ENCODE measurements at places on chromosomes 4 and X. TPM values are rescaled to one million over a fixed set of nuclear protein-coding genes. Genes with fewer than 3 reads are reported as not detected.

The UGT2B15 gene
- total RNA-seq = not detected

The UGDH gene
- 110 TPM for total RNA-seq

The VCX gene
- not detected for total RNA-seq

The S100G gene
- total RNA-seq = not detected

The FAM47E gene
- total RNA-seq = under 0.01 TPM

The PAGE2B gene
- not detected for total RNA-seq

The C4orf51 gene
- 0.07 TPM for total RNA-seq

The IL13RA2 gene
- 0.32 TPM for total RNA-seq

The TMPRSS11F gene
- total RNA-seq = not detected

The TGIF2LX gene
- total RNA-seq = not detected

The POU3F4 gene
- total RNA-seq = not detected

- DNase-seq = no peak
Measured at GRCh38 chr4:138898282-138898681, 117.3 kb upstream of the NOCT start.

GRCh38 chr4:2671267-2671895 lies 84.8 kb downstream of the TNIP2 start:
- no peak for DNase-seq

GRCh38 chr4:157040405-157040804 lies 35.5 kb upstream of the GLRB start:
- no peak for DNase-seq

GRCh38 chr4:56129431-56129861 lies 180.7 kb downstream of the CEP135 start:
- DNase-seq = no peak

- DNase-seq = no peak
Measured at GRCh38 chr4:117692538-117692937, 341.7 kb upstream of the NDST3 start.

DNA sequence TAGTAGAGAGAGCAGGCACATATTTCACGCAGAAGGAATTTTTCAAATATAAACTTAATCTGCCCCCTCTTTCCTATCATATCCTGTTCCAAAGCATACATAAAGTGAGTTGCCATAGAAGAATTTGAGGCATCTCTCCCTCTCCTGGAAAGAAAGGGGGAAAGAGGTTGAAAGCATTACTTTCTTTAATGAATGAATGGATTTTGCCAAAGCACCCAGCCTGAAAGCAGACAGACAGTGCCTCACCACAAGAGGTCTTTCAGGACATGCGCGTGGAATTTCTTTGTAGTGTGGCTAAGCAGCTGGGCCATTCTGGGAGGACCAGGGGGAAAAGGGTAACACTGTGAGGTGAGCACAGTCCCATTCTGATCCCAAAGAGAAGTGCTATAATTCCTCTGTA lies 651.4 kb downstream of the IQCM start:
- no peak for DNase-seq

GRCh38 chr4:86910820-86911684 lies 18.8 kb upstream of the C4orf36 start:
- DNase-seq = no peak

GRCh38 chr4:183295711-183296110 lies 24.4 kb downstream of the CLDN22 start:
- no peak for DNase-seq

GRCh38 chr4:3226944-3227343 lies 22.0 kb upstream of the MSANTD1 start:
- DNase-seq = no peak

- DNase-seq = no peak
Measured at GRCh38 chrX:135520022-135520552, 373 bp upstream of the INTS6L start.

- DNase-seq = no peak
Measured at GRCh38 chr4:122458625-122459024, 2.1 kb upstream of the IL2 start.

- peak; percentile 41 for DNase-seq
Measured at GRCh38 chr4:6942238-6942800, 32.7 kb downstream of the TBC1D14 start.

DNA sequence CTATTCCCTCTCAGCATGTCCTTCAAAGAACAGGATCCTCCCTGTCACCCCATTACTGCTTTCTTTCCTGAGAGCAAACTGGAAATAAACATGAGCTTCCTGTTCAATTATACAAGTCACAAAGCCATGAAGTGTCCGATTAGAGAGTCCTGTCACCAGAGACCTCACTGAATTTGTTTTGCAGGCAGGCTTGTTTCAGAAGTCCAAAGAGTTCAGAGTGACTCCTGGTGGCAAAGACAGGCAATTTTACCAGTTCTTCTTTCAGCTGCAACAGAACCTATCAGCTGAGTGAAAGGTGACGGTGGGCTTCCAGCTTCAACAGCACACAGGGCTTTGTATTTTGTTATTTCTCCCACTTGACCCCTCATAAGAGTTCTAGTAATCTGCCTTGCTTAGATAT lies 6.4 kb downstream of the ELK1 start:
- no peak for DNase-seq

- no peak for DNase-seq
Measured at GRCh38 chr4:152360045-152360410, 175.9 kb downstream of the FBXW7 start.

DNA sequence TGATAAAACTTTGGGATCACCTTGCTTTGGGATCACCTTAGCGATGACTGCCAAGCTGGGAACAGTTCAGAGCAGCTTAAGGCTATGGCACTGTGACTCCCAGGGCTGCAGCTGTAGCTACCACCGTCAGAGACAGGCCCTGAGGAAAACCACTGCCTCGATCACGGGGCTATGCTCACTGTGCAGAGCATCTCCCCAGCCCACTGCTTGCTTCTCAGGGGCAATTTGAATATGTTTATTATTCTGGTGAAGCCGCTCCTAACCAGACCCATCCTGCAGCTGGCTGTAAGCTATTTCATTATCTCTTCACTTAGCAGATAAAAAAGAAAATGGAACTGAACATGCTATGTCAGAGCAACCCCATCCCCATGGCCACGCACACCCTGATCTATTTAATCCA lies 328.5 kb downstream of the EVC2 start:
- no peak for DNase-seq

- DNase-seq = no peak
Measured at GRCh38 chr4:123379392-123379791, 17.2 kb upstream of the SPRY1 start.

DNA sequence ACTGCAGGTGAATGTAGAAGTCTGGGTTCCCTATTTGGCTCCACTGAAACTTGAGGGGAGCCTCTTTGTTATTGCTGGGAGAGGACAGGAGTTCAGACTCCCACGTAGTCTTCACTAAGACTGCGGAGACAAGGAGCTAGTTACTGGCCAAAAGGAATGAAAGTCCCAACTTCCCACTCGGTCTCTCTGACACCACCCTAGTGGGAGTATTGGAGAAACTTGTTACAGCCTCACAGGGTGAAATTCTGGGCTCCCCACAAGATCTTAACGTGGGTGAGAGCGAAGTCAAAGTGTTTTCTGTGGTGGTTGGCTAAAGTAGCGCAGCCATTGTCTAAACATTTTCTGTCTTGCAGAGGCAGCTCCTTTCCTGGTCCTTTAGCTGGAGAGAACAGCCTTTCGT lies 13.5 kb downstream of the MYOZ2 start:
- DNase-seq = no peak

DNA sequence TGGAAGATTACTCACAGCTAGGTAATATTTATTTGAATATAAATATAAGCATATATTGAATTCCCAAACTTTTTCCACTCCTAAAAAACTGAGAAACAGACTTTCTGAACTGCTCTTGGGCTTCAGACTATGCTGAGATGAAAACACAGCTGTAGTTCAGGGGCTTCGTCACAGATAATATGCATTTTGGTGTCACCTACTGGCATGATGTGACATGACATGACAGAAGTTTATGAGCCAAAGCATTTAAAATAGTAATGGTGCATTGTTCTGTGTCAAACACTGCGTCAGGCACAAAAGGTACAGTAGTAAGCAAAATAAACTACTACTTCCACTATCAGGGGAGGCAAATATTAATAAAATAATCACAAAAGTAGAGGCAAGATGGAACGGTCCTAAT lies 171.3 kb downstream of the BTC start:
- peak; percentile 61 for DNase-seq

DNA sequence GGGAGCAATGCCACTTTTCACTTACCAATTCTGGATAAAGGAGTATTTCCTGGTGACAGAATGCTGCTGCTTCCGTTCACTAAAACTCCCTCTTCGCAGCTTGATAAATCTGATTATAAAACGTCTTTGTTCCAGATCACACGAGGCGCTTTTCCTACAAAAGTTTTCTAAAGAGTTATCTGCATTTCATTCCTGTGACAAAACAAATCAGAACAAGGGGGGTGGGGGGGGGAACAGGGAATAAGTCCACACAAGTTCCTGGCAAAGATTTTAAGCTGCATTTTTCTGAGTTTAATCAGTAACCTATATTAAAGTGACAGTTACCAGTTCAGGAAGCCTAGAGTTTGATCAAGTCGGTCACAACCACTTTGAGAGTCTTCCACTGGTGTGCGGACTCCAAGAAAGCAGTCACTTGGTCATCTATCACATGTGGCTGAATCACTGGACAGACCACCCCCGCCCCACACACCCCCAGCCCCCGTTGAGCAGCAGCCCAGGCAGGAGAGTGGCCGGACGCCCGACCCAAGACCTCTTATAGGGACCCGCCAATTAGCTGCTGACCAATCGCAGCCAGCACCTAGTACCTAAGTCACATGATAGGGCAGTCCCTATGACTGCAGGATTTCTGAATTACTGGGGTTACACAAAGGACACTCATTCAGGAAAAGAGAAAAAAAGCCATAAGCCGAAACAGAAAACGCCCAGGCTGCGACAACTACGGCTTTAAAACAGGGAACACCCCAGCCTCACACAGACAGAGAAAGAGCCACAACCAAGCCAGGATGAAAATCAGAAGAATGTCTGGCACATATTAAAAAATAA lies 569.3 kb upstream of the DIPK2B start:
- peak; percentile 82 for DNase-seq

DNA sequence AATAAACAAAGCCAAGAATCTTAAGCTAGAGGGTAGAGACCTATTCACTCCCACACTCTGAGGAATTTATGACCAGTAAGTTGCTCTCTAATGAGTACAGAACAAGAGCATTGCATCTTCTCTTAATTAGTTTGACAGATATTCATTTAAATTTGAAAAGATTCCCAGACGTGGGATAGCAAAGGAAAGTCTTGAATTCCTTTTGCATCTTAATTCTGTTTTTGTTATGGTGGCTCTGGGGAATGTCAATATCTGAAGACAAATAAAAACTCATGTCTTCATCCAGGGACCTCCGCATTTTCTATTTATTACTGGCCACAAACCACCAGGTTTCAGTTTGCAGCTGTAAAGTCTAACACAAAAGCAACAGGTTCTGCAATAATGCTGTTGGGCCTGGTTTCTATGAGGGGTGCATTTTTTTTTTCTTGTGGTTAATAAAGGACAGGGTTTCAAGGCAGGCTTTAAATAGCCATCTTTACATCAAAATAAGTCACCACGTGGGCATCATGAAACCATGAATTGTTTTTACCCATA lies 172.3 kb downstream of the SHROOM3 start:
- no peak for DNase-seq

DNA sequence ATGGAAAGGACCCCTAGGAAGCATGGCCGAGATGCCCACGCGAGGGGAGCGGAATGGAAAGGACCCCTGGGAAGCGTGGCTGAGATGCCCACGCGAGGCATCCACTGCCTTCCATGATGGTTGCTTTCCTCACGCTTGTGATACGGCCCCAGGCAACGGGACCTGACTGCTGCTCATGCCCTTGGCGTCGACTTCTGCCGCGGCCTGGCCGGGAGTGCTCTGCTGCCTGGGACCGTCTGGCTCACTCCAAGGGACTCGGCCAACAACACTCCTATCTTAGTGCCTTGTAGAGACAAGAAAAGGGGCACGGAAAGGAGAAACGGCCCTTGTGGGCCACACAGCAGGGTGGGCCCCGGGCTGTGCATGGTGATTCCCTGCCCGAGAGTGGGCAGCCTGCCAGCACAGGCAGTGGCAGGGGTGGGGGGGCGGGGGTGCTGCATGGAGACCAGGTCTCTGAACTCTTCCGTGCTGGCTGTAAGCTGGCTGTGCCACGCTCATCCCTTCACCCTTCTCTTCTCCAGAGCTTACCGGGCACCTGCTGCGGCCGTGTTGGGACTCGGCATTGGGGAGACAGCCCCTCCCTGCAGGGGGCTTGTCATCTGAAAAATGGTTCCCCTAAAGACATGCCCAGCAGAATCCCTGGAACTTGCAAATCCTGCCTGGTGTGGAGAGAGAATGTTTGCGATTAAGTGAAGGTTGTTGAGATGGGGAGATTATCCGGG lies 38.6 kb upstream of the HMX1 start:
- DNase-seq = no peak

- DNase-seq = no peak
Measured at GRCh38 chrX:118464501-118464900, 31.1 kb upstream of the DOCK11 start.
